ENCODE measurements at places on chromosomes 2 and 18. TPM values are rescaled to one million over a fixed set of nuclear protein-coding genes. Genes with fewer than 3 reads are reported as not detected.

The UGT1A8 gene
- not detected for total RNA-seq

DNA sequence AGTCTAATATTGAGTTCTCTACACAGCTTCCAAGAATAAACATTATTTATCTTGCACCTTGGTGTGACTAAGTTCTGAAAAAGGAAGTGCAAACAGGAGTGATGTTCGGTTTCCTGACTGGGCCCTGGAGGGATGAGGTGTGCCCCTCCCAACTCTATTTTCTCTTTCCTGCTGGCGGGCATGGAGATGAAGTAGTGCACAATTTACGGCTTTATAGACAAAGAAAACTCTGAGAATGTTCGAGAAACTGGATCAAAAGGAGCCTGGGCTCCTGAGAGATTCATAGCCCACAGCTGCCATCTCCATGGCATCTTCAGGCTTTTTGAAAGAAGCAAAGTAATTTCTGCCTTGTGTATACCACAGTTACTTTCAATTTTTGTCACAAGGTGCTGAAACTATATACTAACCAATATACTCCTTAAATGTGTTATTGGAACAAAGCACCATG is 22.3 kb downstream of the LRATD1 start:
- no peak for DNase-seq

DNA sequence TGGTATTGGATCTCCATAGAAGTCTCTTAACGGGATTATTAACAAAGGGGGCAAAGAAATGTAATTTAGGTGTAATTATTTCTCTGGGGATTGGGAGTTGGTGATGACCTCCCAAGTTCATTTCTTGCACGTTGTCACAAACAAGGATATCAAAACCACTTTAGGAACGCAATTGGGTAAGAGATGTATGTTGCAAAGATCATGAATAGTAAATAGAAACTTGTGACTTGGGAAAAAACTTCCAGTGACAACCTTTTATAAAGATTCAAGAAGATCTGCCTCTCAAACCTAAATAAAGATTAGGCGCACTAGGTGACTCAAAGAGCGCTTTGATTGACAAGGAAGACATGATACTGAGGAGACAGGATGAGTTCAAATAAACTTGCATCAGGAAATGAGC is 127.8 kb upstream of the TRIB2 start:
- DNase-seq = no peak

GRCh38 chr18:65436430-65436829 is 314.4 kb upstream of the CDH7 start:
- no peak for DNase-seq

GRCh38 chr2:24820175-24820513 is 26.9 kb downstream of the CENPO start:
- no peak for DNase-seq
